CD14-positive monocyte (primary cell): ENCODE measurements at places on chromosomes 7 and 10.

- DNase-seq, result no peak
Observed at GRCh38 chr10:43254199-43254730, 12.6 kb downstream of the RASGEF1A start.

DNA sequence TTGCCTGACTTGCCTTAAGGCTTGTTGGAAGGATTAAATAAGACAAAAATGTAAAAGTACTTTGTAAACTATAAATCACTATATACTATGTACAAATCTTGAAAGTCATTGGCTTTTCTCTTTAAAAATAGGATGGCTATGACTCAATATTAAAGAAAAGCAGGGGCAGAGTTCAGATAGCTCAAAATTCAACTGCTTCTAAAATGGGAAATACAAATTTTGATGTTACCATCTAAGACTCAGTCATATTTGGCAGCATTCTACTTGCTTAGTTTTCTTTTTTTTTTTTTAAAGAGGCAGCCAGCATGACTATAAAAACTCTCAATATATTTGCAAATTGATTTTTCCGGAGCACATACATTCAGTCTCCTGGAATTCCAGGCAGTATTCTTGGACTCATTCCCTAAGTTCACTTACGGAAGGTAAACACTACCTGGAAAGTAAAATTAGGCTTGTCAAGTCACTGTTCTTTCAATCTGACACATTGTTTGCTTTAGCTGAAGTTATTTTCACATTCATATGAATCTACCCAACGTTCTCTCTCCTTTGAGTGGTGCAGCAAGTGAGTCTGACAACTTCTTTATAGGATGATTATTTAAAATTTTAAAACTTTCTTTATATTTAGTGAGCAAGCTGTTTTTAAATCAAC is 133.8 kb upstream of the CCDC6 start:
- no peak for DNase-seq

DNA sequence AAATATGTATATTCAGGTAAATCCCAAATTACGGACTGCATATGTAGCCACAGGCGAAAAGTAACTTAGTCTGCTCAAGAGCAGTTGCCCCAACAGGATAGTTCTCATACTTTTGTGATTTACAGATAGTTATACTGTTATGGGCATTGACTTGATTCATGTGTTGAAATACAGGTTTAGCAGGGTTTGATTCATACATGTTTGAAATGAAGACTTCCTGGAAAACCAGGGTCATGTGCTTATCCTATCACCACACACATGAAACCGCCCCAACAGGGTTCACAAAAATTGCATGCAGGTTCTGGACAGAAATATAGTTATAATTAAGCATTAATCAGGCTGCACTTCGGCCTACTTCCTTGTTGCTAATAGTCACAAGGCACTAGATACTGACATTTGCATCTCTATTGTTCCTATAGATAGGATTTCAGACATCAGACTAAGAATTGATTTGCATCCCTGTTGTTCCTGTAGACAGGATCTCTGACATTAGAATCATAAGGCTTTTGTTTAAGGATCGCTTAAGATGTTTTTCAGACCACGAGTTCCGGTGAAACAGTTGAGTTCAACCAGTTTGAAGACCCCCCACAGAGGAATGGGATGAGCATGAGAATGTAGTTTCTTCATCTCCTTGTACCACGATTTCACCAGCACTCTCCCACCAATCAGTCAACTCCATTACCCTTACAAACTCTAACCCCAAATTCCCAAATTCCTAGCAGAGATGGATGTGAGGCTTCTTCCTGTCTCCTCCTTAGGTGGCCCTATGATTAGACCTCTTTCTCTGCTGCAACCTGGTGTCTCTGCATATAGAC is 2.0 kb upstream of the ZNF398 start:
- no peak for DNase-seq

DNA sequence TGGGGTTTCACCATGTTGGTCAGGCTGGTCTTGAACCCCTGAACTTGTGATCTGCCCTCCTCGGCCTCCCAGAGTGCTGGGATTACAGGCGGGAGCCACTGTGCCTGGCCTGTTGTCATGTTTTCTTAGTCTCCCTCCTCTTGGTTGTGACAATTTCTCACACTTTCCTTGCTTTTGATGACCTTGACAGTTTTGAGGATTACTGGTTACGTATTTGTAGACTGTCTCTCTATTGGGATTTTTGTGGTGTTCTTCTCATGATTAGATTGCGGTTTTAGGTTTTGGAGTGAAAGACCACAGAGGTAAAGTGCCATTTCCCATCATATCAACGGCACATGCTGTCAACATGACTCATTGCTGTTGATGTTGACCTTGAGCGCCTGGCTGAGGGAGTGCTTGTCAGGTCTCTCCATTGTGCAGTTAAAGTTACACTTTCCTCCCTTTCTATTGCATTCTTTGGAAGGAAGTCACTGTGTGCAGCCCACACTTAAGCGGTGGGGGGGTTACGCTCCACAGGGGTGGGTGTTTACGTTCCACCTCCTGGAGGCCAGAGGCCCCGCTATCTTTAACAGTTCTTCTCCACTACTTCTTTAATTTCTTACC is 10.8 kb downstream of the NEURL1 start:
- no peak for DNase-seq

DNA sequence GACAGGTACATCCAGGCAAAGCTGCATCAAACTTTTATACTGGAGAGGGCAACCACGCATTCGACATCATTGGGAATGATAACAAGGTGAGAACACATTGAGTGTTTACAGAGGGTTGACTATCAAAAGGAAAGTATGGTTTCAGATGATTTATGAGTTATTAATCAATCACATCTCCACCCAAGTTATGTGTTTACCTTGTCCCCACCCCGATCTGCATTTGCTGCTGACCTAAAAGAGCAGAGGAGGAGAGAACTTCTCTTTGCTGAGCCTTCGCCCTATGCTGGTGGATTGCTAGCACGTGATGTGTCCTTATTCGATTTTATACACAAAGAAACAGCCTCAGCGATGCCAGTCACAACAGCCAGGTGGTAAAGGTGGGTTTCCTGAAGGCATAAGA is at the start of gene MSMB:
TSS of gene MSMB (minus strand) at position 9 of the 400 bp plus-strand sequence. CDS start 32 bp downstream, outside the sequence.
- no peak for DNase-seq

- no peak for DNase-seq
Observed at GRCh38 chr7:39271402-39271801, 293.7 kb downstream of the POU6F2 start.

DNA sequence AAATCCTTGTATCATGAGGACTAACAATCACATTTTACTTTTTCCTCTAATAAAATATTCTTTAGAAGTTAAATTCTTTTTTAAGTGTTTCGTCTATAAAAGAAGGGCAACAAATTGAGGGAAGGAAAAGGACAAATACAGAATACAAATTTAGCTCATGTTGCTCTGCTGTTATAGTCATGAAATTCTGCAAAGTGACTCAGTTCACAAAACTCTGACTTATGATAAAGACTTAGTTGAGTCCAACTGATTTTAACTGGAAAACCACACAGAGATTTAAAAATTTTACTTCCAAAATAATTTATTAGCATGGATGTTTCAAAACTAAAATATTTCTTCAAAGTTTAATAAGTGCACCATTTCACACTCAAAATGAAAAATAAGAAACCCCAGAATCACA is 75.0 kb upstream of the GPR22 start:
- no peak for DNase-seq

DNA sequence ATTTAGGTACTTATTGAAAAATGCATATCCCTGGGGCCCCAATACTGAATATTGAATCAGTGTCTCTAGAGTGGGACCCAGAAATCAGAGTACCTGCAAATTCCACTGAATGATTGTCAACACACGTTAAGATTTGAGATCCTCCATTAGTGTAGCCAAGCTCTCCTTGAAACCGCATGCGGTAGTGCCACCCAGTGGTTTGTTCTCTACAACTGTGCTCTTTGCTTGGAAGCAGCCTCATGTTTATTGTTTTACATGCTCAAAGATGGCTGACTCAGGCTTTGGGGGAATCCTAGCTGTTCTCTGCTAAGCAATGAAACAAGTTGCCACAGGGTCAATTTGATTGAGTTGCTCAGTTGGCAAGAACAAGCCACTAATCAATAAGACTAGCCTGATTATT is 340.2 kb upstream of the CELF2 start:
- DNase-seq, result peak; percentile 36

DNA sequence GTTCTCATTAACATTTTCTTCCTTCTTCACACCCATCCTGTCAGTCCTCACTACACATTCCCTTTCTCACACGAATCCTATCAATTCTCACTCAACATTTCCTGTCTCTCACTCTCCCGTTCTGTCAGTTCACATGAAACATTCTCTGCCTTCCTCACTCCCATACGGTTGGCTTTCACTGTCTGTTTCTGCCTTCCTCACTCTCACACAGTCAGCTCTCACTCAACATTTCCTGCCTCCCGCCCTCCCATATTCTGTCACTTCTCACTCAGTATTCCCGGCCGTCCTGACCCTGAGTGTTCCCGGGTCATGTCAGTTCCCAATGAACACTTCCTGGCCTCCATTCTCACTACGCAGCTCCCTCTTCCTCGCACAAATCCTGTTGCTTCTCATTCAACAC is 61.5 kb downstream of the DYNC2I1 start:
- no peak for DNase-seq

- no peak for DNase-seq
Observed at GRCh38 chr10:86759073-86759672, 2.8 kb downstream of the BMPR1A start.

GRCh38 chr10:79413196-79413595 is 32.2 kb downstream of the ZCCHC24 start:
- DNase-seq, result peak; percentile 67

DNA sequence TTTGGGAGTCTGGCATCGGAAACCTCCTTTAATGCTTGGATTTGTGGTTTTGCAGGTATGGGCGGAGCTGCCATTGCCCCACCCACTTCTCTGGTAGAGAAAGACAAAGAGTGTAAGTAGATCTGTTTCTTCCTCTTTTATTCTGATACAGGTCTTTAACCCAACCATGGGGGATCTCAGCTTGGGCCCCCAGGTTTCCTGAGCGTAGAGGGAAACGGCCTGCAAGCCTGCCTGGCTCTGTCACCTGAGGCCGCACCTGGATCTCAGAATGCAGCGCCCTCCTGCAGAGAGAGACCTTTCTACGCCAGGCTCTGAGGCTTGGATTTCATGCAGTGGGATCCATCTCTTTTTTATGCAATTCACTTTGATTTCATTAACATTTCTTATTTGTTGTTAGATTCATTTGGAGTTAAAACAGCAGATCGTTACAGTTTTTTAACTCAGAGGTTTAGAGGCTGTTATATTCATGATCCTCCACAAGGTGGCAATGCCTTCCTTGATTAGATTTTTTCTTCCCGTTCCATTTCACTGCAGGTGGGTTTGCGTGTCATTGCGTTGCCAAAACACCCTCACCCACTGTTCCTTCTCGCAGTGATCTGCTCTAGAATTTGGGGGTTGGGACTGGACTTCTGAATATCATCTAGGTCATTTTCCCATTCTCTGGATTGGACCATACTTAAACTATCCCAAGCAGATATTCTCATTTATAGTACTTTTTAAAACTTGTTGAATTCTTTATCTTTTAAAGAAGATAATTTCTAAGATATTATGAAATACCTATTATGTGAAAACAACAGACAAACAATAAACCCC is 20.0 kb downstream of the RBM17 start:
- peak; percentile 72 for DNase-seq

GRCh38 chr10:79346388-79347225 is 662 bp upstream of the PPIF start:
- DNase-seq, result no peak

- no peak for DNase-seq
Observed at GRCh38 chr7:112361154-112361553, 89.1 kb upstream of the IFRD1 start.

DNA sequence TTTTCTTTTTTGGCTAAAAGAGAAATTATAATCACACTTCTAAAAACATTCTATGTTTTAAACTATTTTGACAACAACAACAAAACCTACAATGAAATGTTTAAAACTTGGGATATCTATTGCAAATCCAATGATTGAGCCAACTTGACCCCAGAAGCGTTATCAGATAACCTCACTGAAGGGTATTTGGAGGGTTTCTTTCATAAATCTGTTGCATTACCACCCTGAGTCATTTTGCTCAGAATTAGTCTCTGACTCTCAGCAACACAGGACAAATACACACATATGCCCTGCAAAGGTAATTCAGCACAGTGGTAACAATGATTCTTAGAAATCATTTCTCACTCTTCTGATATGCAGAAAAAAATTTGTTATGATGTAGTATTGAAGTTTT is 2.3 kb upstream of the COL1A2 start:
- DNase-seq, result no peak

- no peak for DNase-seq
Observed at GRCh38 chr10:49435225-49435624, 39.3 kb upstream of the DRGX start.

GRCh38 chr10:47255033-47255813 is 44.8 kb upstream of the GDF10 start:
- peak; percentile 96 for DNase-seq

DNA sequence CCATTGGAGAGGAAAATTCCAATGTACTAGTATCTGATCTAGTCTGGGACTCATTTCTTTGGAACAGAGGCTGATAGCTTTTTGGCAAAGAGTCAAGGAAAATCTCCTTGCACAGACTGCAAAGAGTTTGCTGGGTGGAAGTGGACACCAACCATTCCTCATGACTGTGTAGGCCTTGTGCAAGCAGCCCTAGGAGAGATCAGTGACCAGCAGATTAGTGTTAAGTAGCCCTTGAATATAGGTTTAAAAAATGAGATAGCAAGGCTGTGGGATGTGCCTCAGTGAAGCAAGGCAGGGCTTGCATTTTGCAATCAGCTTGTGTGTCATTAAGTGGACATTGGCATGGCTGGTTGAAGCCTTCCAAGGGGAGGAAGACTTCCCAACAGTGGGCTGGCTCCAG is 341.6 kb downstream of the PLXNA4 start:
- no peak for DNase-seq

DNA sequence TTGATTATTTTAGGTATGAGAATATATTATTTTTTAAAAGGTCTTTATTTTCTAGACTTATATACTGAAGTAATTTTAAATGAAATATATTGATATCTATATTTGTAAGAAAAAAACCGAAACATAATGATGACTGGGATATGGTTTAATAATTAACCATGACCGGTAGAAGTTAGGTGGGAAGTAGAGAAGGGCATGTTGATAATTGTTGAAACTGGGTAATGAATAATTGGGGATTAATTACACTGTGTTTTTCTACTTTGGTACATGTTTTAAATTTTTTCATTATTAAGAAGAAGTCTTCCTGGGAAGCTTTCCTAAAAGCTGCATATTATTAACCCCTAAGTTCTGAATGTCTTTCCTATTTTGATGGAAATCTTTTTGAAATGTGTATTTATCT is 16.3 kb downstream of the TSPAN12 start:
- no peak for DNase-seq

DNA sequence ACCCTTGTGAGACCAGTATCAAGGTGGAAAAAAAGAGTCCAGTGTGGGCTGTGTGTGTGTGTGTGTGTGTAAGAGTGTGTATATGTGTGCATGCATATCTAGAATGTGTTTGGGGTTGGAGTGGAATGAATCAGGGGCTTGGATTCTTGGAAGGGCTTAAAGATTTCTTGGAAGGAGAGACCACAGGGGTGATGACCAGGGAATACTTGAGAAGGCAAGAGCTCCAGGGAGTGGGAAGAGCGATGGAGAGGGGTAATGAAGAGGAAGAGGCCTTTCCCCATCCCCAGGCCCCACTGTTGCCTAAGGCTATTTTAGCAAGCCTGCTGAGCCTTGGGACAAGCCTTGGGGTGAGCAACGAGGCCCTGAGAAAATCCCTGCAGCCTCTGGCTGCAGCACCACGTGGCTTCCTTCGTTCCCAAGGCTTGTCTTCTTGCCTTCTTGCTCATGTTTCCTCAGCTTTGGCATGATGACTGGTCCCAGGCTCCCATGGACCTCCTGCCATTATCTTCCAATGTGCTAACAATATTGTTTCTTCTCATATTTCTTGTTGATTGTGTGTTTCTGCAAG is 663.4 kb downstream of the INHBA start:
- no peak for DNase-seq

GRCh38 chr10:1020958-1021357 is 4.7 kb downstream of the IDI2 start:
- DNase-seq, result no peak
